Activated B cell treated with CpG ODN at 0.5 μM for 24 hours (primary cell): ENCODE measurements at places on chromosomes 2 and 18. TPM values are rescaled to one million over a fixed set of nuclear protein-coding genes. Genes with fewer than 3 reads are reported as not detected.

DNA sequence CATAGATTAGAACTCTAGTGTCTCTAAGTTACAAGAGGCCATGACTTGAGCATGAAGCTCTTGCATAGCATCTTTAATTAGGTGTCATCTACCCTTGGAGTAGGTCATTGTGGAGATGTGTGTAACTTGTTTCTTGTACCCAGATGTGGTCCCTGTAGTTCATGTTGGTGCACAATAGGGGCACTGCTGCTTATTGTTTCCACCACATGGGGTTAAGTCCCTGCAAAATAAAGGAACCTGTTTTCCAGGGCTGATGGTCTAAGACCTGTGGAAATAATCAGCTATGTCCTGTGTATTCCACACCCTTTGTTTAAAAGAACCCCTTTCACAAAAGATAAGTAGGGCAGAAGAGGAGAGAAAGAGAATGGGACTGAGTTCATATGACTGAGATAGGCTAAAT, 28.6 kb downstream of the ASXL3 start:
- DNase-seq: no peak

DNA sequence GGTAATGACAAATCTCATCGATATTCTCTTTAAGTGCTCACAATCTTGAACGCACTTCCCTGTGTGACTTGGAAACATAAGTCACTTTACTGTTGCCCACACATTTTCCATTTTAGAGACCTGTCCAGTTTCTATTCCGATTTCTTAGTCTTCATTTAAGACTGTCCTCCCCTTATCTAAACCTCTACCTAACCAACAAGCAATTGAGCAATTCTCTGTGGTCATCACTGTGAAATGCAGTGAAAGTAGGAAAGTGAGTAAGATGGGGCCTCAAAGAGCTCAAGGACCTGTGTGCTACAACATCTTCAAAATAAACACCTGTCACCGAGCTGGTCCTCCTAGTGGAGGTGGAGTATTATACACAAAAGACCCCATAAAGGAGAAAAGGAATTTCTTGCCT, 184.4 kb downstream of the CNTNAP5 start:
- no peak for DNase-seq

DNA sequence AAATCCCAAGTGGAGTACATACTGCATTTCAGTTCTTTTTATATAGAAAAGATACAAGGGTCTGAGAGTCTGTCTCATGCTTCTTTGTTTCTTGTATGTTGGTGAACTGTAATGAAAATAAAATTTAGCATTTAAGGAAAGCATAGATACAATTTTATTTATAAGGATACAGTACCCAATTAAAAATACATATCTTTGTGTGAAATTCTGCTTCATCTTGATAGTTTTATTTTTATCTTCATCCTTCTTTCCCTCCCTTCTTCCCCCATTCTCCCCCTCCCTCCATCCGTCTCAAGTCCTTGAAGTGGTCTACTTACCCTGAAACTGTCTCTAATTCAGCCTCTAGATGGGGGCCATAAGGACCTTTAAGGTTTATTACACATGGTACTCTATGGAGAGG, 359.8 kb downstream of the CDH7 start:
- no peak for DNase-seq

- no peak for DNase-seq
Observed at GRCh38 chr2:20213651-20214565, 11.0 kb downstream of the SDC1 start.

DNA sequence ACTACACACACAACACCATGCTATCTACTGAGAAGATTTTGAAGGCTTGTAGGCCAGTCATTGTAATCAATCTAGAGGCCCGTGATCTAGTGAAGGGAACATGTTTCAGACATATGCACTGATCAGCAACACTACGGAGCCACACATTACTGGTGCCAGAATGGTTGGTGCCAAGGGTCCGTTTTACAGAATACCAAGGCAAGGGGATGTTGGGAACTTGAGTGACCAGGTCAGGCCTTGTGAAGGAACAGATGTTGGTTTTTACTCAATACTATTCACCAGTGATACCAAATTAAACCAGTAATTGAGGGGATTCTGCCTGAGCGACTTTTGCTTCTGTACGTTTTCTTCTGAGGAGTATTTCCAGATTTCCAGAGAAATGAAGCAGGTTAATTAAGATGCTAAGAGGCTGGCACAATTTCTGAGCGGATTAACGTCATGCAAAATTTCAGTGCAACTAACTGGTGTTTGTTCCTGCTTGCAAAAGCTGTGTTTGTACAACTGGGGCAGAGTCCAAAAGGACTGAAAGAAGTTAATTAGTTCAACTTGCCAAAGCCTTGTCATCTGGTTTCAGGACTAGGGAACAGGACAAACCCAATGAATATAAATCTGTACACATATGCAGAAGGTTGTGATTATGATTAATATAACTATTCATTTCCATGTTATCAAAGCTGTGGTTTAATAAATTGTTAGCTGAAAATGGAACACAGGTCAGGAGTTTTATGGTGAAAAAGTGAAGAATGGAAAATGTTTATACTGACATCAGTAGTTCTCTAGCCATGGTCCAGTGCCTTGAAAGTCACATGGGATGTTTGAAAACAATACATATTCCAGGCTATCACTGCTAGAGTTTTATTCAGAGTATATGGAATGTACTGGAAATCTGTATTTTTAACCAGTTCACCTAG, 432.1 kb upstream of the DCC start:
- no peak for DNase-seq

DNA sequence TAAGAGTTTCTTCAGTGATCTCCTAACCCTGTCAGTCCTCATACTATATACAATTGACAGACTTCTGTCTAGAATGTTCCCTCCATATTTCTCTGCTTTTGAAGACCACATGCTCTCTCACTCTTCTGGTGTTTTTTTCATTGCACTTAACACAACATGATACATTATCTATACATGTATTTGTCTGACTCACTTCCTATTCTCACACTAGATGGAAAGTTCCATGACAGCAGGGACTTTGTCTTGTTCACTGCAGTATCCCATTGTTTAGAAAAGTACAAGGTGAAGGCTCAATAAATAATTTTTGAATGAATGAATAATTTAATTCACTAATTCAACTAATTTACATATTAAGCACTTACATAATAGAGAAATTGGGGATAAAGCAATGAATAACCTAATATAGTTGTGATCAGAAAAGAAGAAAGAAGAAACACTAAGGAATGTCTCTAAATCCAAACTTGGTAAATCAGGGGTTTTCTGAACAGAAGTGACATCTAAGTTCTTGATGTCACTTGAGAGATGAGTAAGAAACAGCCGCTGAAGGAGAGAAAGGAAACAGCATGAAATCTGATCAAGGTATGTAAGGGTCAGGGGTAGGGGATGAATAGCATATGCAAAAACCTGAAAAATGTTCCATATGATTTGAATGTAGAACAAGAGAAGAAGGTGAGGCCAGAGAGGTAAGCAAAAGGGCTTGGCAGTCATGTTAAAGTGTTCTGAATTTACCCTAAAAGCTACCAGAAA, 42.4 kb downstream of the MBD2 start:
- no peak for DNase-seq

GRCh38 chr2:122999821-123000220, 1025.3 kb upstream of the CNTNAP5 start:
- no peak for DNase-seq

DNA sequence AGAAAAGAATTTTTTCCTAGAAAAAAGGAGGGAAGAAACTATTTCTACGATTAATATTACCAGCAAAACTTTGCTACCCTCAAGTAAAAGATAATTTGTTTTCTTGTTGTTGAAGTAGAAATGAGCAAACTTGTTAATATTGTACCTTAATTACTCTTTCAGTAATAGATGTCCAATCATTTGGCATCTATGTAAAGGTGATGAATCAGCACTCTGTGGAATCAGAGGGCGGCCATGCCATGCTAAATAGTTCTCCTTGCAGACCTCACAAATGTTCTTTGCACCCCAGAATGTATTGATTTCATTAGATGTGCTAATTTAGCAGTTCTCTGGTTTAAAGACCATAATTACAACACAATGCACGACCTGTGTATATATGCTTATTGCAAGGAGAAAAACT, 29.1 kb upstream of the THSD7B start:
- no peak for DNase-seq

- DNase-seq: no peak
Observed at GRCh38 chr2:194105358-194105757, 1551.7 kb upstream of the SLC39A10 start.

DNA sequence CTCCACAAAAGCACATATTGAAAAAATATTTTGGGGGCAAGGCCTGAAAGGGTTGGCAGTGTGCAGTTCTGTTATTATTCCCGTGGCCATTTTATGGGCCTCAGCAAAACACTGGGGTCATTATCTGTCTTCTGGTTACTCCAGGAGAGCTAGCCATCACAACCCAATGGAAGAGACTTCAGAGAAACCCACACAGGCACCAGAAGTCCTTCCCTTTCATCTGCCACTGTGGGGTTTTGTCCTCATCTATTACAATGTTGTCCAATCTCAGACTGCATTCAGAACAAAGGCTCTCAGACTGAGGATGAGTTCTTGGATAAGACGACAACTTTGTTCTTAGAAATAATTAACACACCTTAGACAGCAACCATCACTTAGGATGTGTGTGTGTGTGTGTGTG, 98.4 kb downstream of the PIEZO2 start:
- no peak for DNase-seq

GRCh38 chr2:121128741-121129659, 156.0 kb downstream of the TFCP2L1 start:
- DNase-seq: no peak

DNA sequence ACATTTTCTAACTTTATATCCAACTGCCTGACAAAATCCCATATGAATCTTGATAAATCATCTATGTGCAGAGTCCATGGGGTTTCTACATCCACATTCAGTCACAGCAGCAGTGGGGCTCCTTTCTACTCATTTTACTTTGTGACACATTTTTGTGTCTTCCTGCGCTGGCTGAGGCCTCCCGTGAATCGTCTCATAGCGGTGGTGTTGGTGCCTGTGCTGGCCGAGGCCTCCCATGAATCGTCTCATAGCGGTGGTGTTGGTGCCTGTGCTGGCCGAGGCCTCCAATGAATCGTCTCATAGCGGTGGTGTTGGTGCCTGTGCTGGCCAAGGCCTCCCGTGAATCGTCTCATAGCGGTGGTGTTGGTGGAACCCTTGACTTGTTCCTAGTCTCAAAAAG, 17.0 kb downstream of the SNED1 start:
- DNase-seq: no peak

DNA sequence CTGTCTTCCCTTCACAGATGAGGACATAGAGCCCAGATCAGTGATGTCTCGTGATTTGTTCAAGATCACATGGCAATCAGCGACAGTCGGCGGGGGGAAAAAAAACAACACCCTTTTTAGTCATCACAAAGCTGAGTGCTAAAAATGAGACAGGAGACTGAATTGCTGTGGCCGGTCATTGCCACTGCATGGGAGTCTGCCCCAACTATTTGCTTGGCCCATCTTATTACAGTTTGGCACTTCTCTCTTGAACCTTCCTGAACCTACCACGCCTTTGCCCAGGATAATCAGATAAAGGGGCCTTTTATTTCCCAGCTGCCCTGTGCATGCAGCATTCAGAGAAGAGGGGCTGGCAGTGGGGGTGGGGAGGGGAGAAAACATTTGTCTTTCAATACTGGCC, 42.7 kb downstream of the SETBP1 start:
- DNase-seq: no peak

DNA sequence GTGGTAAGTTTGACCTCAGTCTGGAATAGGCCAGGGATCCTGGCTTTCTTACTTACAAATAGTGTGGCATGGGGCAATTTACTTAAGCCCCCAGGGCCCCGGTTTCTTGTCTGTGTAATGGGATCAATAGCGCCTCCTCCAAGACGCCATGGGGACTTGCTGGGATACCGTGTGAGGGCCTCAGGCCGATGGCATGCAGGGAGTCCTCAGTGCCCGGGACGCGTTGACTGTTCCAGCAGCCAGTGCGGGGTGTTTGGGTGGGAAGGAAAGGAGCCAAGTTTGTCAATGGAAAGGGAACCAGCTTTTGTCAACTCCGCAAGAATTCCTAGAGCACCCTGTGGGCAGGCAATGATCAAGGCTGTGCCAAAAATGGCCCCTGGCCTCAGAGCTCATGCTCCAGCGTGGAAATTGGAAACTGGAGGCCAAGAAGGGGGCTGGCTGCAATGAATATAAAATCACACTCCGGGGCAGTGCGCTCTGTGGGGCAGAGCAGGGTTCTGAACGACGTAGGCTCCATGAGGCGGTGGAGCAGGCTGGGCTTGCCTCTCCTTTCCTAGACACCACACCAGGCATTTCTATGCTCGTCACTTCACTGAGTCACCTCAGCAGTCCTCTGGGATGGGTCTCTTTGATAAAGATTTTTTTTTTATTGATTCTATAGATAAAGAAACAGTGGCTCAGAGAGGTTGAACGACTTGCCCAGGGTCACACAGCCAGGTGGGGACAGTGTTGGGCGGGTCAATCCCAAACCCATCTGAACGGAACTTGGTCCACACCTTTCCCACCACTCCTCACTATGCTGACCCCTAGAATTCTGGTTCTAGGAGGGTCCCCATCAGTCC, 56.7 kb upstream of the ASAP2 start:
- no peak for DNase-seq

- no peak for DNase-seq
Observed at GRCh38 chr2:174613531-174613930, 15.9 kb upstream of the WIPF1 start.

GRCh38 chr2:175690113-175690837, 311.8 kb downstream of the LNPK start:
- DNase-seq: no peak

DNA sequence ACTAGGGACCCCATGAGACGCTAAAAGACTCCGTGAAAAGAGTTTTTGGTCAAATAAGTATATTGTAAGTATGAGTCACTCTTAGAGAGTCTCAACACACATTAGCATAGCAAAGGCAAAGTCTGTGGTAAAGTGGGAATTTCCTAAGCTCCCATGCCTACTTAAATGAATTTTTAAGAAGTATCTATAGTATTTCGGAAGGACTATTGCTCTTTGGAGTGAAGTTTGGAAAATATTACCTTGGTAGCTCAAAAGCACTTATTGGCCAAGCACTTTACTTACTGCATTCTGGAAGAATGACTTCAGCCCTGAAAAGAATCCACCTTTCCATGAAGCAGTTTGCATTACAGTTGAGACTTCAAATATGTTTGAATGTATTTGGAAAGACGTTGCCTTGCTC, 57.1 kb downstream of the CAVIN2 start:
- no peak for DNase-seq

- DNase-seq: no peak
Observed at GRCh38 chr2:26382564-26382963, 19.2 kb upstream of the DRC1 start.

Gene TTL
- total RNA-seq: 16.0 and 20.8 TPM in 2 replicates

Gene KLHL41
- 0.24 and 0.27 TPM in 2 replicates for total RNA-seq

Gene LHCGR
- not detected in 2 replicates for total RNA-seq

Gene CYBRD1
- total RNA-seq: 0.32 and 0.33 TPM in 2 replicates

Gene GKN2
- not detected in 2 replicates for total RNA-seq

Gene SCYGR4
- not detected in 2 replicates for total RNA-seq

Gene ASB1
- 44.5 and 49.8 TPM in 2 replicates for total RNA-seq

Gene GALNT13
- not detected in 2 replicates for total RNA-seq

Gene CNTNAP5
- not detected in 2 replicates for total RNA-seq

Gene DCDC2C
- total RNA-seq: not detected in 2 replicates

Gene SLC11A1
- total RNA-seq: 0.89 and 0.93 TPM in 2 replicates

Gene THSD7B
- total RNA-seq: not detected in 2 replicates

Gene MYL1
- not detected in 2 replicates for total RNA-seq
